ENCODE measurements at places on chromosomes 2 and 18.

- DNase-seq: peak; percentile 95
Observed at GRCh38 chr2:145007093-145007959, 487.4 kb upstream of the ZEB2 start.

- DNase-seq: no peak
Observed at GRCh38 chr2:119004602-119005001, 62.6 kb downstream of the MARCO start.

DNA sequence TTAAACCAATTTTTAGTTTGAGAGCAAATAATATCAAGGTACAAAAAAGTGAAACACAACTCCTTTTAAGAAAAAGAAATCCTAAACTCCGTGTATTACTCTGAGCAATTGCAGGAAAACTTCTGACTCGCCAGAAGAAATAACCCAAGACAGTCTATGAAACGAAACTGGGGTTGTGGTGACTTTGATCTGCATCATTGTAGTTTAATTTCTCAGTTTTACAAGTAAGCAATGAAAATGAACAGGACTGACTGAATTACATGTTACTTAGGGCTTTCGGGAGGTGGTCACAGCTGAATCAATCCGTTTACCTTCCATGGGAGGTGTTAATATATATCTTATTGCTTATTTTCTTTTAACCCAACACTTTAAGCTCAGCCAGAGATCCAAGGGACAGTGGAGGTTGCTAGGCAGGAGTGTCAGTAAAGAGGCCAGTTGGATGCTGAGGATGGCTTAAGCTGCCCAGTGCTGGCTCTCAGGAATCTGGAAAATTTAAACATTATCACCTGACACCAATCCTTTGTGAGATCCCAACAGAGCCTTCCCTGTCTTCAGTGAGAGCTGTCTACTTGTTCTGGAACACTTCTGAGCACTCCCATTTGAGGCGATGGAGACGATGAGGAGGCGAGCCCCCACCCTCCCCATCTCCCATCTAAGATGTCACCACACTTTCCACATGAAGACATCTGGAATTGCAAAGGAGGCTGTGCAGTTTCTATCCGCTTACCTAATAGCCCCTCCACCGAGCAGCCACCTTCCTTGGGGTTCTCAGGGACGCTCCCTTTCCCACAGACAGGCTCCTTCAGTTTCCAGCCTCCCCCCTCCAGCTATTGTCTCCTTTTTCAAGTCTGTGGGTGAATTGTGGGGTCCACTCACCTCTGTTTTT, 3.6 kb upstream of the RAB31 start:
- DNase-seq: no peak

DNA sequence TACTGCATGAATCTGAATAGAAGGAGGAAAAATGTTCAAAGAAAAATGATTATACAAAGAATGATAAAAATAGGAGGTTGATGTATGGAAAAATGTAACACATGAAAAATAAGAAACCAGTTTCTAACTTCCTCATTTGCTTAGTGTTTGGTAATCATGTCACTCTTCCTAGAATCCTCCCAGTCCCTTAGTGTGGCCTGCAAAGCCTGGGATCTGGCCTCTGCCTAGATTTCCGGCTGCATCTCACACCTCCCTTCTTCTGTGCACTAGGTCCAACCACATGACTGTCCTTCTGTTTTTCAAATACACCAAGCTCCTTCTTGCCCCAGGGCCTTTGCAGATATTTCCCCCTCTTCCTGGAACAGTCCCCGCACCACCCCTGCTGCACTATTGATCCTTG, 76.8 kb upstream of the RBMS1 start:
- no peak for DNase-seq

DNA sequence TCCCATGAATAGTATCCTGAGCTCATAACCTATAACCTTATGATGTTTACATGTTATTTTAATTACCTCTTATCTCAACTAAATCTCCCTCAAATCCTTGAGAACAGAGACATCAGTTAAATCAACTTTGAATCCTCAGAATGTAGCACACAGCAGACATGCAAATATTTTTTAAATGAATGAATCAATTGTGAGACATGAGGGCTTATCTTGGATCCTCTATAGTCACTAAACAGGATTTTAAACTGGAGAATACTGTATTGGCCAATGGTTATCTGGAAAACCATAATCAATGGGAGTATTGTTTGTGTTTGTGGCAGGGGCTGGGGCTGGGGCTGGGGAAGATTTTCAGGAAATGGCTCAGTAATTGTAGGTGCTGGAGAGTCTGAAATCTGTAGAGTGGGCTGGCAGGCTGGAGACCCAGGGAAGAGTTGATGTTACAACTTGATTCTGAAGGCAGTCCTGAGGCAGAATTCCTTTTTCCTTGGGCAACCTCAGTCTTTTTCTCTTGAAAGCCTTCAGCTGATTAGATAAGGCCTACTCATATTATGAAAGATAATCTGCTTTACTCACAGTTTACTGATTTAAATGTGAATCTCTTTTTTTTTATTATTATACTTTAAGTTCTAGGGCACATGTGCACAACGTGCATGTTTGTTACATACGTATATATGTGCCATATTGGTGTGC, 106.3 kb downstream of the NCOA1 start:
- DNase-seq: no peak

DNA sequence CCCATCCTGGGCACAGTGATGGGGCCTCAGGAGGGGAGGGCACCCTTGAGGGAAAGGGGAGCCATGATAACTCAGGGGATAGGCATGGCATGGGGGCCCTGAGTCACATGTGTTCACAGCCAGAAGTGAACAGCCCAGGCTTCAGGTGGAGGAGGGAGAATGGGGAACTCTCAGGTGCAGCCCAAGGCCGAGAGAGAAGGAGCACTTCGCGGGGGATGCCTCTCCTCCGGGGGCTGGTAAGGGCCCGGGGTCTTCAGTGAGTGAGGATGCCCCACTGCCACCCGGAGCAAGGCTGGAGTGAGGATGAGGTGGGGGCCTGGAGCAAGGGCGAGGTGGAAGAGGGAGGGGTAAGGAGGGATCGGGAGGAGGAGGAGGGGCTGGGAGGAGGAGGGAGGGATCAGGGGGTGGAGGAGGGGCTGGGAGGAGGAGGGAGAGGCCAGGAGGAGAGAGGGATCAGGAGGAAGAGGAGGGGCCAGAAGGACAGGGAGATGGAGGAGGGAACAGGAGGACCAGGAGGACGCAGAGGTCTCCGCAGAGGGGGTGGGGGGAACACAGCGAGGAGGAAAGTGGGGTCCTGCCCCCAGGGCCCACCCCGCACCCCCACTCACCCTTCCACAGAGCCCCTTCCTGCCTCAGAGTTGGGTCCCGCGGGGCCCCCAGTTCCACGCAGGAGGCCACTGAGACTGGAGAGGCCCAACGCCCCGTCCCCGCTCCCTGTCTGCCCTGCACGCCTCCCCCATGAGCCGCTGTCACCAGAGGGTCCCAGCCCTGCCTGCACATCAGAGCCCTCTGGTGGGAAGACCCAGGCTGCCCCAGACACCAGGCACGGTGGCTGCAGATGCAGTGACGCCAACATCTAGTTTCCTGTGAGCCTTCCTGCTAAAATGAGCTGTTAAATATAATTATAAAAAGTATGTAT, 42.8 kb downstream of the RAMP1 start:
- no peak for DNase-seq

- DNase-seq: no peak
Observed at GRCh38 chr18:72672364-72673184, 128.4 kb upstream of the CBLN2 start.

- DNase-seq: peak; percentile 66
Observed at GRCh38 chr2:86453836-86454235, 12.7 kb downstream of the KDM3A start.

- no peak for DNase-seq
Observed at GRCh38 chr18:24934258-24934932, 417.6 kb downstream of the ZNF521 start.

DNA sequence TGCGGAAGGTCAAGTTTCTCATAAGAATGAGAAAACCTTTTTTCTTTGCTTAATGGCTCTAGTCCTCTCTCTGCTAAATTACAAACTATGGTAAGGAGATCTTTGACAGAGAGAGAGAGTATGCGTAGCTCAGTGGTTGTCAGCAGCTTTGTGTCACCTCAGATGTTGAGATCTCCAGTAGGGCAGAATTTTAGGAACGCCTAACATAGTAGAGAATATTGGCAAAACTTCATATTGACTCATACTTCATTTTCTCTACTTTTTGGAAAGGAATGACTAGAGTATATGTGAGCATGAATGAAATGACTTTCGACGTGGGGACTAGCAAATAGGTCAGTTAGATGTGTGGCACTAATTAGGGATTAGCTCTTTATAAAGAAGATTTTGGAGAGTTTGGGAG, 64.0 kb downstream of the WDR7 start:
- DNase-seq: no peak
